ENCODE measurements at places on chromosomes 11 and 22.

- no peak for DNase-seq
Measured at GRCh38 chr11:44687388-44687787, 39.4 kb upstream of the TSPAN18 start.

- no peak for DNase-seq
Measured at GRCh38 chr11:13776134-13776815, 107.8 kb downstream of the FAR1 start.

DNA sequence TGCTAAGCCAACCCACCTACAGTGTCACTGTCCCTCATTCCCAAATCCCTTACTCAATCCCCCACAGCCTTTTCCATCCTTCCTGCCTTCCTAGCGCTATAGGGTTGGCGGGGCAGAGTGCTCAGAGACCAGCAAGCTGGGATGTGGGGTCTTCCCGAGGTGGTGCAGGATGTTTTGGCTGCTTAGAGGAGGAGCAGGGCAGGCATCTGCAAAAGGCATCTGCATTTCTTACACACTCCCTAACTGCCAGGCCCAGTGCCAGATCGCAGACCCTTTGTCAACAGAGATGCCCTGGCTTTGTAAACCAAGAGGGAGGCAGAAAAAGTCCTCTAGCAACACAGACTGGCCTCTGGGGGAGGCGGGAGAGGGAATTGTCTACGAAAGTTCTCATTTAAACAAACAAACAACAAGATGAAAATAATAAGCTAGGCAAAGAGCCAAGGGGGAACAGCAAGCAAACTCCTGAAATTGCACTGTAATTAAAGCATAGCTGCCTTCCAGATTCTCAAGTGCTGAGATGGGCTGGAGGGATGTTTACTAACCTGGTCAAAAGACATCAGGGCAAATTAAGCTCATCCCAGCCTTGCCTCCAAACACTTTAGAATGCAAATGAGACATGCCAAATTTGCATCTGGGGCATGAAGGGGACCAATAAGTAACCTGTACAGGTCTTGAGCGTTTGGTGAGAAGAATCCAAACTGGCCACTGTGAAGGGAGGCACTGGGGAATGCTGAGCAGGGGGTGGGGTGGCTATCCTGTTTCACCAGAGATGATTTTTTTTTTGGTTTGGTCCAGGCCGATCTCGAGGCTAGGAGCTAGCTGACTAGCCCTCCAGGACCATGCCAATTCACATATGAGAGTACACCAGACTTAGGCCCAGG lies 38.1 kb upstream of the ADA2 start:
- no peak for DNase-seq

- DNase-seq, result no peak
Measured at GRCh38 chr11:134579724-134580609, 167.9 kb upstream of the B3GAT1 start.

DNA sequence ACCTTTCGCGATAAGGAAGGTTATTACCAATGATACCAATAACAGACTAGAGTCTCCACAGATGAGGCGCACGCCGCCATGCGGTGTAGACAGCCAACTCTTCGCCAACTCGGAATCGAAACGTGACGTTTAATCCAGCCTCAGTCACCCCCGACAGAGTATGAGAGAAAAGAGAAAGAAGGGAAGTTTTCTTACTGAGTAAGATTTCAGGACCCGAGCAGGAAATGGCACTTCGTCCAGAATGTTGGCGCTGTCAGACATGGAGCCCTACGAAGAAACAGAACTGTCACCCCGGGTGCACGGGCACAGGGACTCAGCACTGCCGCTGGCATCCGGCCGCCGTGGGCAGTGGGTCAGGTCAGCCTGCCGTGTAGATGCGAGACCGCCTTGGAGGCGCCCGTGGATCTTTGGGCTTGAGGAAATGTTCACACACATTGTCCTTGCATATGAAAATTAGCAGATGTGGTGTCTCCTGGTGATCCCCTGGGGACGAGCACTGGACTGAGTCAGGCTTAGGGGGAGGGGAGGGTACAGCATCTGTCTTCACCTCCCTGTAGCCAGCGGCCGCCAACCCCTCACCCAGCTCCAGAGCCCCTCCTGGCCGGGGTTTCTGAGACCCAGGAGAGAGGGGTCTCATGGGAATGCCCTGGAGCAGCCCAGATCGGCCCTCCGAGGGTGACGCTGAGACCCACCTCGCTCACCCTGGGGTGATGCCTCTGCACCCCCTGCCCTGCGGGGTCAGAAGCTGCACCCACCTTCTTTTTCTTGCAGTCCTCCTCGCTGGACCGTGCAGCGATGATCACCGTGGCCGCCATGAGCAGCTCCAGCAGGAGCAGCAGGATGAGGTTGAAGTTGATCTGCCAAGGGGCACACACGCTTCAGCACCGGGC lies 8.3 kb downstream of the MLC1 start:
- DNase-seq, result no peak

DNA sequence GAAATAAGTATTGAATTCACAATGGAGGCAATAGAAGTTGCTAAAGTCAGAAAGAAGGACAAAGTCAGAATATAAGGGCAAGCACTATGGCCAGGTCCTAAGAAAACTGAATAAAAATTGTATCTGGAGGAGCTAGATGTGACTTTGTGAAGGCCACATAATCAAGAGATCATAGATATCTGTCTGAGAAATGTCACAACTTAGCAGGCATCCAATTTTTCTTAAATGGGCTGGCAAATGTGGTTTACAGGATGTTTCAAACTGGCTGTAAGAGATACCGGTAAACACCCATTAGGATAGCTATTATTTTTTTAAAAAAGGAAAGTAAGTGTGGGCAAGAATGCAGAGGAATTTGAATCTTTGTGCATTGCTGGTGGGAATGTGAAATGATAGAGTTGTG lies 303.1 kb upstream of the CHORDC1 start:
- DNase-seq, result no peak

- no peak for DNase-seq
Measured at GRCh38 chr11:128839081-128839480, 28.0 kb downstream of the KCNJ1 start.

DNA sequence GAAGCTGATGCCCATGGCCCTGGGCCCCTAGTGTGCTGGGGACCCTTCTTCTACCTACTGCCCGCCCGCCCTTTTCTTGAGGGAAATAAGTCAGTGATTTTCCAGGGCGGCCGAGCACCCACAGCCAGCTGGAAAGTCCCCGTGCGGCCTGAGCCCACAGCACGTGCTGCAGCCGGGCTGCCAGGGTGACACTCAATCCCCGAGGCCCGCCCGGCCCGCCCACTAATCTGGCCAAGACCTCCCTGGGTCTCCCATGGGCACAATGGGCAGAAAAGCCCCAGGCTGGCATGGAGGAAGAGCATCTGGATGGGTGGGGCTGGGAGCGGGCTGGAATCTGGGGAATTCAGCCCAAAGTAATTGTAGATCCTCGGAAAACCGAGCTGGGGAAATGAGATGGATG lies 24.8 kb downstream of the WNT7B start:
- DNase-seq, result no peak

DNA sequence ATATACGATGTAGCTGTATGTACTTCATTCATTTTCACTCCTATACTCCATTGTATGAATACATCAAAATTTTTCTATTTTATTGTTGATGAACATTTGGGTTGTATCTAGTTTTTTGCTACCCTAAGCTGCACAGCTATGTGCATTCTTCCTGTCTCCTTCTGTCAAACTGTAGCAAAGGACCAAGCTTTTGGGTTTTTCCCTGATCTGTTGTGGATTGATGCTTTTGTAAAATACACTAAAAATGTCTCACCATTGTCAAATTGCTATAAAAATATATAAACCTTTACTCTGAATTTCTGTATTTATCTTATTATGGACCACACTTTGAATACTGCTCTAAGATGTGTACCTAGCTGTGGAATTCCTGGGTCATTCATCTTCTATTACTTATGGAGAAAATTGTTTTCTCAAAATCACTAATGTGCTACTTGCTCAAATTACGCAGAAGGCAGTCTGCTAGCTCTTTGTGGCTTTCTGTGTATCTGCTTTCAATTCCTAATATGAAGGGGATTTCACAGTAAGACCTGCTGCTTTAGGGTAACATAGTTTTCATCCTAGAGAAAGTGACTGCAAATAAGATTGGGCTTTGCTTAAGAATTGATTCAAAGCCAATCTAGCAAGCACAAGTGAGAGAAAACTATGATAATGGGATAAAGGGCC lies 123.4 kb downstream of the CYP2R1 start:
- no peak for DNase-seq

DNA sequence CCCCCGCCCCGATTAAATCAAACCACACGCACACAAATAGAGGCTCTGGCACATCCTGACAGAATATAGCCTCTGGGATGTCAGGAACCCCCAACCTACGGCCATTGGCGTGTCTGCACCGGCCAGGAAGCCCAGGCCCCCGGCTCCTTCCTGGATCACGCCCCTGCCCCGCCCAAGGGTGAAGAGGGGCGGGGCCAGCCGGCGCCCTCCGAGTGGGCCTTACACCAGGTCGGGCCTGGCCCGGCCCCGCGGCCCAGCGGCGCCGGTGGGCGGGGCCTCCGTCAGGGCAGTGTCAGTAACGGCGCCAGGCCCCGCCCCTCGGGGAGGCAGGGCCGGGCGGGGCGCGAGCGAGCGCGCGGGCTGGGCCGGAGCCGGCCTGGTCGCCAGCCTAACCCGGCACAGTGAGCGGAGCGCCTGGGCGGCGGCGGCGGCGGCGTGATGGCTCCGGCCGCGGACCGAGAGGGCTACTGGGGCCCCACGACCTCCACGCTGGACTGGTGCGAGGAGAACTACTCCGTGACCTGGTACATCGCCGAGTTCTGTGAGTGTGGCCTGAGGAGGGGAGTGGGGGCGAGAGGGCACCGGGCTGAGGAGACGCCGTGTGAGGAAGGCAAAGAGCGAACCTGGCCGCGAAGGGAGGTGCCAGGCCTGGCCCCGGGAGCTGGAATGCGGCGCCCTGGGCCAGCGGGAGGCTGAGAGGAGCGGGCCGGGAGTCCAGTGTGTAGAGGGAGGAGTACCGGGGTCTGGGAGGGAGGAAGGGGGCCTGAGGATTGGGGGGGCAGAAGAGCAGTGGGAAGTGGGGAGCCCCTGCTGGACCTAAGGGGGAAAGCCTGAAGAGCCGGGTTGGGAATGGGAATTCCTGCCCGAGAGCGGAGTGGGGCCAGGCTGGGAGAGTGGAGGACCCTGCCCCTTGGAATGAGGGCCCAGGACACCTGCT lies at the start of gene ACER3:
TSS of gene ACER3 (plus strand) at position 380 of the 937 bp plus-strand sequence. CDS start at position 439, 59 bp downstream.
- peak; percentile 59 for DNase-seq
